Endodermal cell (in vitro differentiated cells): ENCODE measurements at places on chromosomes 3 and 15.

- DNase-seq: no peak
Observed at GRCh38 chr3:167564612-167565011, 89.1 kb downstream of the WDR49 start.

DNA sequence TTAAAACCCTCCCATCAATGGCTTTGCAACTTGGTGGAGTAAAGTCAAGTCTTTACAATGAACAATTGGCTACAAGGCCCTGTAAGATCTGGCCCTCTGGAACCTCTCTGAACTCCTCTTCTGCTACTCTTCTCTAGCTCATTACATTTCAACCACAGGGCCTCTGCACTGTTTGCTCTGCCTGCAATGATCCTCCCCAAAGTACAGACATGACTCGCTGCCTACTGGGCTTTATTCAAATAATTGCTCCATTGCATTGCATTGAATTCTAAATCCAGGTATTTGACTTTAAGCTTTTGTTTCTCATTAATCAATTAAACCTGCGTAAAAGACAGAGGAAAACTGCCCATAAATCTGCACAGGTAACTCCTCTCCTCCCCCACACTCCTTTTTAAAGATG lies 96.7 kb downstream of the CD47 start:
- no peak for DNase-seq

- no peak for DNase-seq
Observed at GRCh38 chr3:194389269-194389668, 9.8 kb downstream of the GP5 start.

- DNase-seq: peak; percentile 38
Observed at GRCh38 chr15:78210349-78210717, 24.0 kb downstream of the ACSBG1 start.

GRCh38 chr3:171876680-171877147 lies 33.6 kb downstream of the TMEM212 start:
- DNase-seq: no peak

DNA sequence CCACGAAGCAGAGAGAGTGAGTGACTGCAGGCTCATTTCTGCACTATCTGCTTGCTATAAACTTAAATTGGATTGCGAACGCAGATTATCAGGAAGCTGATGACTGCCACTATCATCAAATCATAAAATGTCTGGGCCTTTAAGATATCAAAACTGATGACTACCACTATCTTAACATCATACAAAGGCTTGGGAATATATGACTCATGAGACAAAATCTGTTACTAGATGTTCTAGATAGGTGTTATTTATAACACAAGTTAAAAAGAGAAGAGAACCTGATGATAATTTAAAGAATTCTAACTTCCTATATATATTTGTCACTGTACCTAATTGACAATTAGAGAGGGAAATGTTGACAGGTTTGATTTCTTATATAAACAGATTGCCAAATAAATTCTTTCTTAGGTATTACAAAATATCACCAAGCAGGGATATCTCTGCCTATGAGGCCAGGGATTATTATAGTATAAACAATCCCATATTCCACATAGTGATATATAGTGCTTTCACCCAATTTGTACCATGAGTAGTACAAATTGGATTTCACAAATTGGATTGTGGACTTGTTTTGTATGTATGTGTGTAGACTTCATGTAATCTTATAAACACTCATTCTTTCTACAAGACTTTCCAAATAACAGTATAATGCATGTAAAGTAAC lies 1157.2 kb downstream of the ROBO1 start:
- DNase-seq: no peak

DNA sequence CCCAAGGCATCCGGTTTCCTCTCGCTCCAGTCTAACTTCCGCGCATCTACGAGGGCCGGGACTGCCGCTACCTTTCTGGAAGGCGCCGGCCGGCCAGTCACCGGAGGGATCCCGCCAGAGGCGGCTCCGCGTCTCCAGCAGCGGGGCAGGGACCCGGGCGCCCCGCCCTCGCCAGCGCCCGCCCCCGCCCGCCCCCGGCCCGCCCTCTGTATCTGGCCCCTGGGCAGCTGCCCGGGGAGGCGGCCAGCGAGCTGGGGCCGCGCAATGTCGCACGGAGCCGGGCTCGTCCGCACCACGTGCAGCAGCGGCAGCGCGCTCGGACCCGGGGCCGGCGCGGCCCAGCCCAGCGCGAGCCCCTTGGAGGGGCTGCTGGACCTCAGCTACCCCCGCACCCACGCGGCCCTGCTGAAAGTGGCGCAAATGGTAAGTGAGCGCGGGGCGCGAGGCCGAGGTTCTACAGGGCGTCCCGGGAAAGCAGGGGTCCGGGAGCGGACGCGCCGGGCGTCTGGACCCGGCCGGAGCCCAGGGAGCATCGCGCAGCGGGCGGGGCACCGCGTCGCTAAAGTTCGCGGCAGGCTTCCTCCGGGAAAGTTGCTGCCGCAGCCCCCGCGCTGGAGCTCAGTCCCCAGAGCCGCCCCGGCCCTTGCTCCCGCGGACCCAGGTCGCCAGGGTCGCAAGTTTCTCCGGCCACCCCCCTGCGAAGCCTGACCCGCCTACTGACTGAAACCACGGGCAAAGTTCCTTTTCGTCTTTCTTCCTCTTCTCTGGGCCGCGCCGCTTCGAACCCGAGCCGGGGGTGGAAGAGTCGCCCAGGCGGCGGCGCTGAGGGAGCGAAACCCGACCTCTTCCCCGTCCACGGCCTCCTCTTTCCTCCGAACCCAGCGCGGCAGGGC lies at the start of gene CMTM7:
TSS of gene CMTM7 (plus strand) at position 211 of the 893 bp plus-strand sequence. CDS start at position 265, 54 bp downstream.
- peak; percentile 89 for DNase-seq

GRCh38 chr15:31357148-31357547 lies 30.5 kb downstream of the KLF13 start:
- no peak for DNase-seq

- no peak for DNase-seq
Observed at GRCh38 chr3:53597136-53597915, 102.9 kb downstream of the CACNA1D start.

GRCh38 chr3:181756645-181757297 lies 45.0 kb downstream of the SOX2 start:
- DNase-seq: peak; percentile 89

- no peak for DNase-seq
Observed at GRCh38 chr3:187986514-187986934, 167.4 kb upstream of the LPP start.

- no peak for DNase-seq
Observed at GRCh38 chr3:21405671-21406667, 345.0 kb downstream of the ZNF385D start.

GRCh38 chr3:152471814-152472671 lies 203.3 kb downstream of the MBNL1 start:
- DNase-seq: peak; percentile 76

- DNase-seq: no peak
Observed at GRCh38 chr3:118986734-118987133, 47.9 kb downstream of the IGSF11 start.

DNA sequence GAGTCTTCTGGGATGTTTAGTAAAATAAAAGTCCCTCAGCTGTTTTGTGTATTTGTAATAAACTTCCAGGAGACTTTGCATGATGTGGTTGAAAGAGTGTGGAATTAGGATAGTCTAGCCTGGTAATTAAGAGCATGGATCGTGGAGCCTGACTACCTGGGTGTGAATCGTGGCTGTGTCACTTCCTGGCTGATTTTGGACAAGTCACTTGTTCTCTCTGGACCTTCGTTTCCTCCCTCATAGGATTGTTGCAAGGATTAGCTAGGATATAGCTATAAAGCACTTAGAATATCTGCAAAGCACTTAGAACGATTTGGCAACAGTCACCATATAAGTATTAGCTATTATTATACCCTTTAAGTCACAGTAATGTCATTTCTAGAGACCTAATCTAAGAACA lies 40.2 kb downstream of the SLMAP start:
- no peak for DNase-seq

- peak; percentile 60 for DNase-seq
Observed at GRCh38 chr3:11136830-11137626, 17.3 kb upstream of the HRH1 start.

DNA sequence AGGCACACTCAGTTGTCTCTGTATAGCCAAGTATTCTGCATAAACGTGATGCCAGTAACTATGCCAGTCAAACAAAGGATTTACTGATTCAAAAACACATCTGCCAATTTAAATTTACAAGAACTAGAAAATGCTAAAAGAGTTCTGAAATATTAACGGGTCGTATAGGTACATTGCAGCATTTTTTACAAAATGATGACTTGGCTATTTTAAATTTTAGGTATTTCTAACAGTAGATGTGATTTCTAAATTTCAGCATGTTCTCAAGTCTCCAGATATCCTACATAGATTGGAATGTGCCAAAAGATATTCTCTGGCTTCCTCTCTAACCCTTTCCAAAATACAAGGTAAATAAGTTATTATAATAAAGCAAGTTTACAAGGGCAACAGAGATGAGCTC lies 60.3 kb downstream of the MORC1 start:
- no peak for DNase-seq

DNA sequence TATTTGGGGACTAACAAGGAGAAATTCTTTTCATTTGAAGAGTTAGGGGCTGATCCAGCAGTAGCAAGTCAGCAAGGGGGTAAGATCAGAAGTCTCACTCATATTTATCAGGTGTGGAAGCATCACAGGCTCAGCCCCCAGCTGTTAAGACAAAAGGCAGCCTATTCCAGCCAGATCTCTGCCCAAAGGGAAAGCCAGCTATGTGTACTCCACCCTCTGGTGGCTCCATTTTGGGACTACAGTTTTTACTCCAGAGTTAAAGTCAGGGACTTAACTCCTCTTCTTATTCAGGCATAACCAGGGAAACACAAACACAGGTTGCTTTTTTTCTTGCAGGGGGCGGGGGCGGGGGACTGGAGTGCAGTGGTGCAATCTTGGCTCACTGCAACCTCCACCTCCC lies 19.2 kb downstream of the UBP1 start:
- no peak for DNase-seq

- no peak for DNase-seq
Observed at GRCh38 chr3:66565301-66565700, 64.5 kb upstream of the LRIG1 start.

DNA sequence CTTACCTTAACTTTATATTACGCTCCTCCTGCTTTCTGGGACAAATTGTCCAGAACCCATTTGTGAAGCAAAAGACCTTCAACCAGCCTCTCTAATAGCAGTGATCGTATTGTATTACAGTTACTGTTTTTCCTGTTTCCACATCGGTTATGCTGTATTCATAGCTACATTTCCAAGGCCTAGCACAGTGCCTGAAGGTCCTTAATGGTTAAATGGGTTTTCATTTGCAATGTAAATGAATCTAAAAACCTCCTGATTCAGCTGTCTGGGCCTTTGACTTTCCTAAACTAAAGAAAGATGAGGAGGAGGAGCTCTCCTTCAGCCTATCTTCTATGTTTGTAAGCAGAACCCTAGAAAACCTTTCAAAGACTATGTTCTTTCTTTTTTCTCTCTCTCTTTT lies 99.1 kb downstream of the LRRC28 start:
- DNase-seq: no peak

GRCh38 chr3:155334914-155335723 lies 41.6 kb upstream of the STRIT1 start:
- no peak for DNase-seq

GRCh38 chr15:60469893-60470641 lies 8.9 kb downstream of the ICE2 start:
- no peak for DNase-seq

DNA sequence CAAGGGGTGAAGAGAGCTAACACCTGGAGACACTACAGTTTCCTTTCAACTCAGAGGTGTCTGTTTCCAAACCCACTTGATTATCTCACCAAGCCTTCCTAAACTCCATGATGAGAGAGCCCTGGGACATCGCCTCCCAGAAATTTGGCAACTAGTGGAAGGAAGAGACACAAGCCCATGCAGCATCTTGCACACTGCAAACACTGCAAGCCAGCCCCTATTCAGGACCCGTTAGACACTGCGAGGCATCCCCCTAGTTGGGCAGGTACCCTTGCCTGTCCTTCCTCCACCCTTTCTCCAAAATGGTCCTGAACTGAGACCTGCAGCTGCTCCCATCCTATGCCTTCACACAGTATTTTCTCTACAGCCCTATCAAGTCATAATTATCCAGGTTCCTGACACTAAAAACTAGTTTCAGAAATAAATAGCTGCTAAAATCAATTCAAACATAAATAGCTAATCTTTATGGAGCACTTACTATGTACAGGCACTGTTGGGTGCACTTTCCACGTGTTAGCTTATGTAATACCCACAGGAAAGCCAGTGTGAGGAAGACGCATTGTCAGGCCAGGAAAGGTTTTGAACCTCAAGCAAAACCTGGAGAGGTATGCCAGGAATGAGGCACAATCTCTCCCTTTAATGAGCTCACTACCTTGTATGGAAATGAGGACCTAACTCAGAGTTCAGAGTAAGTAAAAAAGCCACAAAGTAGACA lies 2.8 kb downstream of the MAGI1 start:
- peak; percentile 76 for DNase-seq

DNA sequence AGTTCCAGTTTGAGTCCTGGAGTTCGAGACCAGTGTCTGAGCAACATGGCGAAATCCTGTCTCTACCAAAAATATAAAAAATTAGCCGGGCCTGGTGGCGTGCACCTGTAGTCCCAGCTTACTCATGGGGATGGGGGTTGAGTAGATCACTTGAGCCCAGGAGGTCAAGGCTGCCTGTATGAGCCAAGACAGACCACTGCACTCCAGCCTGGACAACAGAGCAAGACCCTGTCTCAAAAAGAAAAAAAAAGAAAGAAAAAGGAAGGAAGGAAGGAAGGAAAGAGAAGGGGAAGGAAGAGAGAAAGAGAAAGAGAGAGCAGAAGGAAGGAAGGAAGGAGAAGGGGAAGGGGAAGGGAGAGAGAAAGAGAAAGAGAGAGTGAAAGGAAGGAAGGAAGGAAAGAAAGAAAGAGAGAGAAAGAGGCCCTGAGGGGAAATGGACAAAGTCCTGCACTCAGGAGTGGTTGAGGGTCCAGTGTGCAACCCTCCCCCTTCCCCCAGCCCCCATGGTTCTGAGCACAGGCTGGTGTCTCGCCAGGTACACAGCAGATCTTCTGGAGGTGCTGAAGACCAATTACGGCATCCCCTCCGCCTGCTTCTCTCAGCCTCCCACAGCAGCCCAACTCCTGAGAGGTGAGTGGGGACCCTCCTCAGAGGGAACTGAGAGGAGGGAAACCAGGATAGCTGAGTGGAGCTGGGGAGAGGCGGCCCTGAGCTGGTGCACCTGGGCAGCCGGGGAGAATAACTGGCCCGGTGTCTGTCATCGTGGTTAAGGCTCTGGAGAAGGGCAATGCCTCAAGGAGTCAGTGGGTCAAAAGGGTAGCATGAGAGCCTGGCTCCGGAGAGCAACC lies 1.2 kb downstream of the SLC51A start:
- DNase-seq: no peak
